ENCODE measurements at places on chromosomes 2 and 18.

- DNase-seq, result no peak
Measured at GRCh38 chr18:79919089-79919488, 32.4 kb downstream of the SLC66A2 start.

DNA sequence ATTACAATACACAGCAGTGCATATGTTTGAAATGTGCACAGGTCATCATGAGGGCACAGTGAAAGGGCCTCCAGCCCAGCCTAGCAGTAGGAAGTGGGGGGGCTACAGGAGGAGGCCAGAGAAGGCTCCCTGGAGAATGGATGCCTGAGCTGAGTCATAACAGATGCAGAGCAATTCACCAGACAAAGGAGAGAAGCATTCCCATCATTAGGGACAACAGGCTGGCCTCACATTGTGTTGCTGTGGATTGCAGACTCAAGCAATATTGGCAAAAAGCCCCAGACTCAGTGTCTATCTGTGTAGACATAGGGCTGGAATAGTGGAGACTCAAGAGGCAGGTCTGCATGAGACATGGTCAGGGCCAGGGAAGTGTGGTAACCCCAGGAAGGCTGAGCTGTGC, 329.9 kb downstream of the DLGAP1 start:
- DNase-seq, result no peak

GRCh38 chr18:26919627-26920026, 54.1 kb upstream of the AQP4 start:
- no peak for DNase-seq

GRCh38 chr2:25062511-25062917, 20.6 kb downstream of the EFR3B start:
- DNase-seq, result no peak

GRCh38 chr18:10896851-10897250, 252.5 kb downstream of the PIEZO2 start:
- DNase-seq, result no peak

GRCh38 chr18:58490238-58490637, 138.7 kb downstream of the ALPK2 start:
- DNase-seq, result no peak

DNA sequence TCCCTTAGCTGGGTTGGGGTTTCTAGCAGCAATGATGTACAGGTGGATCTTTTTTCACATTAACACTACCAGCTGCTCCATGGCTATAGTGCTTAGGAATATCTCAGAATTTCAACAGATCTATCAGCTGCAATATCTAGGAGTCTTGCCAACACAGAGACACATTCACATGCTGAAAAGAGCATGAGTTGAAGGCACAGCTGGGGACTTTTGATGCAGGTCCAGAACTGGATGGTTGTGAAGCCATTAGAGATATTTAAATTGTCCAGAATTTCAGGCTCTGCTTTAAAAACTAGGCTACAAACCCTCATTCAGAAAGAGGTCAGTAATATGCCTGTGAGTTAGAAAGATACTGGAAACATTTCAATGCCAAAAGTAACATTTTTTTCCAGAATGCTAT, 122.2 kb upstream of the CCDC195 start:
- no peak for DNase-seq

GRCh38 chr2:199488772-199489400, 31.1 kb upstream of the SATB2 start:
- DNase-seq, result no peak

DNA sequence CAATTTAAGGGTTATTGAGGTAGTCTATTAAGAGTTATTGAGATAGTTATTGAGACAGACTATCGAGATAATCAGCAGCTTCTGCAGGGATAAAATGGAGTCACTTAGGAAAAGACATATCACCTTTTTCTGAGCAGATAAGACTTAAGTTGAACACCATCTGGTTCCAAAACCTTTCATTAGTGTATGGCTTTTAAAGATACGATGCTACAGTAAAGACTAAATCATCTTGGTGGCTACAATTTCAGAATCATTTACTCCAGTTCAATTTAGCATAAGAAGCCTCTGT, 68.6 kb upstream of the DNAJC10 start:
- DNase-seq, result no peak

DNA sequence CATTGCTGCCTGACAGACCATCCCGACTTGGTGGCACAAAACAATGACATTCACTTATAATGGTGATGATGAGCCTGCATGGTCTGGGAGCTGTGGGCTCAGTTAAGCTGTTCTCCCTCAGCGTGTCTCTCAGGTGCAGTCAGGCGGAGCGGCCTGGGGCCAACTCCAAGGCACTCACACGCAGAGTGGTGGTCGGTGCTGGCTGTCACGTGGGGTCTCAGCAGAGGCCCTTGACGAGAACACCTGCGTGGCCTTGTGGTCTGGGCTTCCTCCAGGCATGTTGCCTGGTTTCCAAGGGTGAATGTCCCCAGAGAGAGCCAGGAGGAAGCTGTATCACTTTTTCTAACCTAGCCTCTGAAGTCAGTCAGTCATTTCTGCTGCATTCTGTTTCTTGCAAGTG, 29.8 kb downstream of the ARMC9 start:
- DNase-seq, result no peak

DNA sequence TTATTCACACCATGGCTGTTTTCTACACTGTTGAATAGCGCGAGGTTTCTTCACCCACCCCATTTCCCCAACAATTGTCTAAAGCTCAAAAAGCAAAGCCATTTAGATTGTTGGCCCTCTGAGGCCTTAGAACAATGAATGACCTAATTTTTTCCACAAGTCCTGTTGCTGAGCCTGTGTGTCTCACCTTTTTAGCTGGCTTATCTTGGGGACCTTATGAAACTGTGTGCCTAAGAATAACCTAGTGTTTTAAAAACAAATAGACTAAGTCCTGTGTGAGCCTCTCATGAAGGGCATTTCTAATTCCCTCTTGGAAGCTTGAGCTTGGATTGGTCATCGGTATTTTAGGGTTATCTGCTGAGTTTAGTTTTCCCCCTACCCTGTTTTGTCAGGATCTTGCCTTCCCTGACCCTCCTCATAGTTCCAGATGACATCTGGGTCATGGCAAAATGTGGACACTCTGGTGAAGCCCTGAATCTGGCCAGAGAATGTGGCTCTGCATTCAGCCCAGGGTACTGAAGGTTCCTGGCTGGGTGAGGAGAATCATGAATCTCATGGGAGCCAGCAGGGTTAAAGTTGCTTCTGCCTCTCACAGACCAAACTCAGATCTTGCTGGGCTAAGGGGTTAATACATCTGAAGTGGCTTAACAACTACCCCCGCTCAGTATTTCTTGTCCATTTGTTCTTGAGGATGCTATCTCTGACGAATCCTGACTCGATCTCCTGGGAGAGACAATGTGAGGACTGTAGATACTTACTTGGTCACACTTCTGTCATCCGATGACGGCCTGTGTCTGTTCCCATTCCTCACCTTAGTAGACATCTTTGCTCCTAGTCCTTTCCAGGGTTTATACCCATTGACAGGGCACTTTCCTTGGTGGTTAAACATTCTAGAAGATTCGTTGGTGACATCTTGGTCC, 104.2 kb upstream of the MAP4K3 start:
- DNase-seq, result no peak

DNA sequence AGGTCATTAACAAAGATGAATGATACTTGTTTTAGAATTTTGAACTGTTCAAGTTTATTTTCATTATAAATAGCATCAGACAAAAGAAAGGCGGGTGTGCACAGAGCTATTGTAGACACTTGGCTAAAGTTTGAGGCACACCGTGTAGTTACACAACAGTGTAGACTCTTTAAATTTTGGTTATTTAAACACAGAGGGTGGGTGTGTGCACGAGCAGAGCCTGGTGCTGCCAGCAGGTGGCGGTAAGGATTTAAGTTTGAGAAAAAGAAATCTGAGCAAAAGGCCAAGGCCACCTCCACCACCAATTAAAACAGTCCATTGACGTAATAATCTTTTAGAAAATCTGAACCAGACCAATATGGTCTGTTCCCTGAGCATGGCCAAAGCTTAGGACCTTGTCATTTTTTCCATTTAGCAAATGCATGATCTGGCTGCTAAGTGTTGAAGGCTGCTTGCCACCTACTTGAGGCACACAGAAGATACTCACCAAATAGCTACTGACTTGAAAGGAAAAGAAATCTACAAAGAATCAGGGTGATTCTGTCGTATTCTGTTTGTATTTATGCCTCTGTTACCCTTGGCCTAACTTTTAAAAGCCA, 14.3 kb downstream of the COPS7B start:
- no peak for DNase-seq

GRCh38 chr2:125679903-125680302, 976.1 kb upstream of the GYPC start:
- no peak for DNase-seq

- DNase-seq, result no peak
Measured at GRCh38 chr2:127762846-127763245, 48.1 kb downstream of the WDR33 start.

DNA sequence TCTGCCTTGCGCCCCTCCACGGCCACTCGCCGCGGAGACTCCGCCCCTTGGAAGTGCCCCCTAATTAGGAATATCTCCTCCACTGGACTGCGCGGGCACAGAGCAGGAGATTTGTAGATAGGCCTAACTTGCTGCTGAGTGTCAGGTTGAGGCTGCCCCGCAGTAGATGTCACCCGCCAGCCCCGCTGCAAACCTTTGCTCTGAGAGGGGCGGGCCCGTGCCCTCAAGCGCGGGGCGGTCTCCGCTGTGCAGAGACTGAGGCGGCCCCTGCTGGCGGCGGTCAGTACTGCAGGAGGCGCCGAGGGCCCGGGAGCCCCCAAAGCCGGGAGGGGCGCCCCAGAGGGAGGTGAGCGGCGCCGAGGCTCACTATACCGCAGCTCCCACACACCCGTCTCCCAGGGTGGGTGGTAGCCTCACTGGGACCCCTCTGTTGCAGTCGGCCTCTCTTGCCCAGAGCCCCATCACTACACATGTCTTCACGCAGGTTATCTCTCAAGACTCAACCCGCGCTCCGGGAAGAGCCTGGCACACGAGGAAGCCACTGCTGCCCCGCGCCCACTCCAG, 2.9 kb upstream of the NEURL3 start:
- DNase-seq, result peak; percentile 88

DNA sequence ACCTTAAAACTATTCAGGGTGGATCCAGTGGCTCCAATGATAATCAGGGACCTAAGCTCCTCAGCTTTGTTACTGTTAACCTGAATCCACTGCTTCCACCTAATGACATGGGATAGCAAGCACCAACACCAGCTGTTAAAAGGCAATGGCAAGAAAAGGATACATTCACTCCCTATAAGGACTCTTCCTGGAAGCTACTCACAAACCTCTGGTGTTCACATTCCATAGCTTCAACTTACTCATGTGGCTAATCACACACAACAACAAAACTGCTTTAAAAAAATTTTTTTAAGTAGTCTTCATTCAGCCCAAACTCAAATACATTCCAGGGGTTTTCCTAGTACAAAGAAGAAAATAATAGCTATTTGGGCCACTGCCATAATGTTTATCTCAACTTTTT, 24.5 kb downstream of the ROCK2 start:
- no peak for DNase-seq

DNA sequence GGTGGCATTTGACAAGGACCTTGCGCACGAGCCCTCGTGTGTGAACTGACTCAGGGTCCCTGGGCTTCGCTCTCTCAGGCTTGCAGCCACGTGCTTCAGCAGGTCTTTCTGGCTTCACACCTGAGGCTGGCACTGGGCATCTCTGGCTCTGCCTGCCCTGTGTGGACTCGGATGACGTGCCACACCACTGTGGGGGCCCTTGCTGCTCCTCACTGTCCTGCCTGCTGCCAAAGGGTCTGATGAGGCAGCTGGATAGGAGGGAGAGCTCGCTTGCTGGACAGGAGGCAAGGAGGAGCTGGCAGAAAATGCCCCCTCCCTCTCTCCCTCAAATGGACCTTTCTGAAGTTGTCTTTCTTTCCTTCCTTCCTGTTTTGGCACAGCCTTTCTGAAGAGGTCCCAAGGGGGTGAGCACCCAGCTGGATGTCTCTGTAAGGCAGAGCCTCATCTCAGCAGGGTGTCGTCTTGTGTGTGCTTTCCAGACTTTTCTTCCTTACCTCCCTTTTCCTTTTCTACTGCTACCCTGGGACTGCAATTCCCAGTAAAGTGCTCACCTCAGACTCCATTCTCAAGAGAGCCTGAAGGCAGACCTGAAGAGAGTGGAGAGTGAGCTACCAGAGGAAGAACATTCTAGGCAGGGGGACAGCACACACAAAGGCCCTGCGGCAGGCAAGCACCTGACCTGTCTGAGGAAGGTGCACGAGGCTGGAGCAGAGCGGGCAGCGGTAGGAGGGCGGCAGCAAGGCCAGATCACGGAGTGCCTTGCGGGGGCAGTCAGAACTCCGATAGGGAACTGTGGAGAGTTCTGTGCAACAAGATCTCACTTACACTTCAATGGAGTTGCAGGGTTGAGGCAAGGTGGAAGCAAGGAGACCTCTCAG, 5.3 kb downstream of the PER2 start:
- no peak for DNase-seq

DNA sequence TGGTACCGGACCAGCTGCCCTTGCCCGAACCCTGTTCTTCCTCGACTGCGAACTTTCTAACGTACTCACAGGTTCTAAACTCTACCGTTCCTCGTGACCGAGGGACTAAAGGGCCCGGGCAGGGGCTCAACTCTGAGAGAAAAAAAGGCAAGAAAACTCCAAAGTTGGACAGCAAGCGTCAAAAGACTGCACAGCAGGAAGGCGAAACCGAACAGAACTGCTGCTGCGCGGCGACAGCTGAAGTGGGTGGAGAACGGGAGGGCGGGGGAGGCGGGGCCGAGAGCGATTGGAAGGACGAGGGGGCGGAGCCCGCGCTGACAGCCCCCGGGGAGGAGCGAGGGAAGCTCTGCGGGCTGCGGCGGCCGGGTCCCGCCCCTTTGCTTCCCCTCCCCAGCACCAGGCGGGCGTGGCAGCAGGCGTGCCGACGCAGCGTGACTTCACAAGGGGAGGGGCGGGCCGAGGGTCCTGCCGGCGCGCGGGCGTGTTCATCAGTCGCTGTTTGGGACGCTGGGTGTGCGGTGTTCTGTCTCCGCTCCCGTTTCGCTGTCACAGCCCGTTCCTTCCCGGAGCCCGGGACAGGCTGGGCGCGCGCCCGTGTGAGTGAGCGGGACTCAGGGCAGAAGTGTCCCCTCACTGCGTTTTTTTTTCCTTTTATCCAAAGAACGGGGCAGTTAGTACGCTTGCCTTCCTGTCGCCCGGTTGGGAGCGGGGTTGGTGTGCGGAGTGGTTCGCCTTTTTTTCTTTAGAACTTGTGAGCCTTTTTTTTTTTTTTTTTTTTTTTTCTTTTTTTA, at the start of gene NABP1:
TSS of gene NABP1 (plus strand) at position 491 of the 791 bp plus-strand sequence. CDS start 479 bp downstream, outside the sequence.
- DNase-seq, result peak; percentile 98

- no peak for DNase-seq
Measured at GRCh38 chr18:5744659-5745058, 150.7 kb downstream of the TMEM200C start.

DNA sequence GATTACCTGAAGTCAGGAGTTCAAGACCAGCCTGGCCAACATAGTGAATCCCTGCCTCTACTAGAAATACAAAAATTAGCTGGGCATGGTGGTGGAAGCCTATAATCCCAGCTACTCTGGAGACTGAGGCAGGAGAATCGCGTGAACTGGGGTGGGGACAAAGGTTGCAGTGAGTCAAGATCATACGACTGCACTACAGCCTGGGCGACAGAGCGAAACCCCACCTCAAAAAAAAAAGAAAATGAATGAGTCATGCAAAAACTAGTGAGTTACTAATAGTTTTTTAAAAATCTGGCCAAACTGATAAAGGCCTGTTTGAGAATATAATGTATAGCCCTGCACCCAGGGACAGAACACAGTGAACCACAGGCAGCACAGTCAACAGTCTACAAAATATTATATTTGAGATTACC, 17.5 kb downstream of the AFG3L2 start:
- DNase-seq, result no peak
